ENCODE measurements at places on chromosomes 3 and 15. TPM values are rescaled to one million over a fixed set of nuclear protein-coding genes. Genes with fewer than 3 reads are reported as not detected.

DNA sequence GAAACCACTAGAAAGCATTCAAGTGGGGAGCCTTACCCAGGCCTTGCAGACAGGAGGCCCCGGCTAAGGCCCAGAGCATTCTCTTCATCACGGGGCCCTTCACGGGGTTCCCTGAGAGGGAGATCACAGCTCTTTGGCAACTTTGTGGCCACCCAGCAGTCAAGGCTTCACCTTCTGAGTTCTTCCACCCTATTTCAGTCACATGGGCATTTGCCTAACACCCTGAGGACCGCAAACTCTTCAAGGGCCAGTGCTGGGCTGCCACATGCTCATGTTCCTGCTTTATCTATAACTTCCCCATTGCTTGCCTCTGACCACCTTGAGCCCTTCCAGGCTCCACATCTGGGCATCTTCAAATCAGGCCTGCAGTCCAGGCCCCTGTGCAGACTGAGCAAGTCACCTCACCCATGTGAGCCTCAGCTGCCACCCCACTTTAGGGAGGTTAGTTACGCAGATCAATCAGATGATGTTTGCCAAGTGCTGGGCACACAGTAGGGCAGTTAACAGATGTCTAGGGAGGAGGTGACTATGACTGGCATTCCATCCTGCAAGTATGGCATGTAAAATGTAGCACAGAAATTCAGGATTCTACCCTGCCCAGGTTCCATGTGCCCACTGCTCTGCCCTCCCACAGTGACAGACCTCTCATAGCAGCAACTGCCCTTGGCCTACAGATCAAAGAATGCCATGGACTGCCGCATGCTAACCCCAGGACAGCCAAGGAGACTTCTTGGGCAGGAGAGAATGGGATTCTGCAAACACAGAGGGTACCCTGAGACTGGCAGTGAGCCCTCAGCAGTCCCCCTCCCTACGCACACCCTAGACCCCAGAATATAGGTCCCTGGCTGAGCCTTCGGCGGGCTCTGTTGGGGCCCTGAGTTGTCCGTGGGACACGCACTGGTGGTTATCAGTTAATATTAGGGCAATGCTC is 37.6 kb upstream of the ZNF710 start:
- DNase-seq: no peak
- no peak overlapping the region for H3K27ac ChIP-seq
- H3K4me1 ChIP-seq: no peaks in the 10 kb centered on the region
- H3K36me3 ChIP-seq: no peaks in the 10 kb centered on the region
- no peaks in the 10 kb centered on the region for H3K27me3 ChIP-seq

DNA sequence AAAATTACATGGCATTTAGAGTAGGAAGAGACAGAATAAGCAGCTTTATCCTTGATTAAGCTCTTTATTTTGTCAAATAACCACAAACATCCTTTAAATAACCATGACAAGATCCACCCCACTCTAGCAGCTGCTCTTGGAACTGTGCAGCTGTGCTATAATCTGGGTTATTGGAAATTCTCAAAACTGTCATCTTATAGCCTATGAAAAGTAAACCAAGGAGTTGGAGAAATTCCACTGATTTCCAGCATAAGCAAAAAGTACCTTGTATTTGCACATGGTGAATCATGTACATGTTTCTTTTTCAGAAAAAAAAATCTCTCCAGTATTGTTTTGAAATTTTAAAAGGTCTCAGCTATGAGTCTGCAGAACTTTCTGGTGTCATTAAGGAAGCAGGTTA is 88.8 kb upstream of the ABI3BP start:
- no peaks in the 10 kb centered on the region for H3K27me3 ChIP-seq
- H3K4me1 ChIP-seq: no peaks in the 10 kb centered on the region
- DNase-seq: no peak
- no peaks in the 10 kb centered on the region for H3K36me3 ChIP-seq

GRCh38 chr3:197592361-197593045 is 36.7 kb upstream of the BDH1 start:
- H3K4me3 ChIP-seq: no peak overlapping the region
- DNase-seq: no peak
- no peak overlapping the region for H3K27ac ChIP-seq
- peaks cover 61% of the 10 kb centered on the region for H3K4me1 ChIP-seq
- H3K36me3 ChIP-seq: no peaks in the 10 kb centered on the region

Gene USP4
- 39.6 TPM for total RNA-seq

Gene CCR8
- total RNA-seq: not detected

Measured in transverse colon (tissue), 4 donors.